ENCODE measurements at places on chromosomes 2 and 18.

DNA sequence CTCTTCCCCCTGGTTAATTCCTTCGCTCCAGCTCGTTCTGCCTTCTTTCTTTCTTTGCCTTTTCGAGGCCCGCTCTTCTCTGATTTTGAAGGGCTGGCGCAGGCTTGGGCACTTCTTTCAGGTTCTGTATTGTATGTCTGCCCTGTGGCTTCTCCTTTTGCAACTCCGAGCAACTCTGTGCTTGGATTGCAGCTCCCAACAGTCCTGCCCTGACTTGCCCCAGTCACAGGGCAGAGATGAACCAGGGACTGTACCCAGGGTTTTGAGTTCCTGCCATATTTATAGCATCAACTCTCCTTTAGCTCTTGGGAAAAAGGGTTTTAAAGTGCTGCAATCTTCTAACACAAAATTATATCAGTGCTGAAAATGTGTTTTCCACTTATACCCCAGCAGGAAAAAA lies 31.1 kb upstream of the CD8A start:
- DNase-seq = no peak

DNA sequence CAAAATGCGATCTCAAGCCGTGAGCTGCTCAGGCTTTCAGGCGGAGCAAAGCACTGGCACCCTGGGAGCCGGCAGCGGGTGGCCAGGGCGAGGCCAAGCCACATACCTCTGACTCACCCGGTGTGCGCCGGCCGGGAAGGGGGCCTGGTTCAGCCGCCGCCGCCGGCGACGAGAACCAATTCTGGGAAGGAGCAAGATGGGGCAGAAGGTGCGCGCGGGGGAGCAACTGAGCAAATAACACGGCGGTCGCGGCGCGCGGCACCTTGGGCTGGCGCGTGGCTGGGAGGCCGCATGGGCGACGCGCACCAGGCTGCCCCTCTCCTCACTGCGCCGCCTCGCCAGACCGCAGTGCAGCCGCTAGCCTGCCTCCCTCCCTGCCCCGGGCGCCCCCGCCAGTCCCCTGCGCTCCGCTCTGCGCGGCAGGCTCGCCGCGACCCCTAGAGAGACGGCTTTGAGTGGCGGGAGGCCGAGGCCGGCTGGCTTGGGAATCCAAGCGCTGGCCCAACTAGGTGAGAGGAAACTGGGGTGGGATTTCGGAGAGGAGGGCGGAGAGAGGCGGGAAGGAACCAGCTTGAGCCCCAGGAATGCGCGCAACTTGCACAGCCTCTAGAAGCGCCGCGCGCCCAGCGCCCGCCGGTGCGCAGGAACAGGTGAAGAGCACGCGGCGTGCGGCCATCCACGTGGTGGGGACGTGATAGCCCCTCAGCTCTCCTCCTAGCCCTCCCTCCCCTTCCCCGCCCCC lies 3.2 kb downstream of the NRP2 start:
- DNase-seq = no peak

GRCh38 chr2:59744436-59744835 lies 809.0 kb downstream of the BCL11A start:
- no peak for DNase-seq

DNA sequence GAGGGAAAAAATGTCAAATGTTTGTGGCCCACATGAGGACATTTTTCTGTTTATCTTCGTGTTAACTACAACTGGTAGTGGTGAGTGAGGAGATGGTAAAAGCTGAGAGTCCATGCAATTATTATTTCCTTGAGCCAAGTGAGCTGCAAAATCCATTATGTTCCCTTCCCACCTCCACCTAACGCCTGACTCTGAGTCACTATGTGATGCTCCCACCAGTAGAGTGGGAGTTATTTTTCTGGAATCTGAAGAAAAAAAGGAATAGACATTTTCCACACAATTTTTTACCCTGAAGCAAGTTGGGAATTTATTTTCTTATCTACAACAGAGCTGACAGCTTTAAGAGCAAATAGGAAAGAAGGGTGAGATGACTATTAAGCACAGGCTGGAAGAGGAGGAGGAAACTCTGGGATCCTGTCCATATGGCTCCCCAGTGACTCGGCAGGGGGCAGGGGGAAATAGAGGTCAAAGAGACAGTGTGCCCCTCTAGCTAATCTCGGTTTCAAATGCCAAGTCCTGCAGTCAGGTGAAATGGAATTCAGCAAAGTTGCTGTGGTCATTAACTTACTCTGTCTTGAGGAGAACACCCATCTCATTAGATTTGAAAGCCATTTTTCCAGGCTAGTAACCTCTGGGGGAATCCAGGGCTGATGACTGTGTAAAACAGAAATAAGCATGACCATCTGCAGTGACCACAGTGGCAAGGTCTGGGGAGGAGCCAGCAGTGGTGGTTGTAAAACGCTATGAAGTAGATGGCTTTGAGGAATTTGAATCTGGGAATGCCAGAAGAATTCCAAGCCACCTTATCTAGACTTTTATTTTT lies 463.9 kb downstream of the STK39 start:
- DNase-seq = peak; percentile 25

DNA sequence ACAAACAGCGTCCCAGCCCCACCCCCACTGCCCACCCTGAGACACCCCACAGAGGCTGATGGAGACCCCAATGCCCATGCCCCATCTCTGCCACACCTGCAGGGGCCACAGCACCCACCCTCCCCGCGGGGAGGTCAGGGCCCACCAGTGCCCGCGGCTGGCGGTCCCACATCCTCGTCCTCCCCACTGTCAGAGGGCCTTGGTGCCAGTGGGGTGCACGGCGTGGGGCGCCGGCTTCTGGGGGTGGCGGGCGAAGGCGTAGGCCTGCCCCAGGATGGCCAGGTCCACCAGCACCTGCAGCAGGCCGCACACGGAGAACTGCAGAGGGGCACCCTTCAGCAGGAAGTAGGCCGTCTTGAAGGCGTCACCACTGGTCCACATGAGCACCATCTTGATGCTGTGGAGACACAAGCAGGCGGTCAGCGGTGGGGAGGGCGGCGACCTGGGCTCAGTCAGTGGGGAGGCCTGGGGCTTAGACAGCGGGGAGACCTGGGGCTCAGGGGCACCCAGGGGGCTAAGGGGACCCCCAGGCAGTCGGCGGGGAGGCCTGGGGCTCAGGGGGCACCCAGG lies 47.6 kb downstream of the SLC66A2 start:
- DNase-seq = no peak

GRCh38 chr18:70194227-70194890 lies 11.1 kb downstream of the RTTN start:
- DNase-seq = no peak

- DNase-seq = no peak
Observed at GRCh38 chr2:8457092-8457481, 224.8 kb upstream of the ID2 start.

DNA sequence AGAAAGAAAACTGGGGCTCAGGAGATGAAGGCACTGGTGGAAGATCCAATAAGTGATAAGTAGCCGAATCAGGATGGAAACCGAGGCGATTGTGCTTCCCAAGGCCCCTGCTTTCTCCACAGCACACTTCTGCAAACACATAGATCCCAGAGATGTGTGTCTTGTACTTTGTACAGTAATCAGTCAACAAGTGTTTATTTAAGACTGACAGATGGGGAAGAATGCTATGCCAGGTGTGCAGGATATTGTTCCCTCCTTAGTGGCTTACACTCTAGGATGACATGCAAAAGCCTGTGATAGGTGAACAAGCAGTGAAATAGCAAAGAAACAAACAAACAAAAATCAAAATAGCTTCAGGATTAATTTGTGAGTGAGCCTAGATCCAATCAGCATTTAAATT lies 116.6 kb downstream of the ACTR3 start:
- DNase-seq = no peak

GRCh38 chr2:186130748-186131641 lies 355.1 kb upstream of the ZC3H15 start:
- no peak for DNase-seq

GRCh38 chr2:197149546-197149945 lies 161.0 kb downstream of the ANKRD44 start:
- no peak for DNase-seq

DNA sequence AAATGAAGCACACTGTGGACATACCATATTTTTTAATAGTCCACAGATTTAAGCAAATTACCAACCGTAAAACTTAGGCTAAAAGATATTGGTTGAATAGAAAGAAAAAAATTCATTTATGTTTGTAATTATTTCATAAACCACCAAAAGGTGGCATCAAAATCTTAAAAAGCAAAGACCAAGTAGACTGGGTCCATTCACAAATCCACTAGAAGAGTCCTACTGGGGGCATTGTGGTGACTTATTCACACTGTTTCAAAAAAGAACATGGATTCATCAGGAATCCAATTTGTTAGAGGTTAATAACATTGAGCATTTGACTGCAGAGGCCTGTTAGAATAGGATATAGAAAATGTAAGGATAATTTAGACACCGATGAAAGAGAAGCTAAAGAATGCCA lies 194.9 kb upstream of the KYNU start:
- no peak for DNase-seq

GRCh38 chr2:24117902-24118301 lies 5.2 kb downstream of the PFN4 start:
- no peak for DNase-seq

GRCh38 chr2:240419271-240419670 lies 16.2 kb upstream of the GPC1 start:
- DNase-seq = no peak

DNA sequence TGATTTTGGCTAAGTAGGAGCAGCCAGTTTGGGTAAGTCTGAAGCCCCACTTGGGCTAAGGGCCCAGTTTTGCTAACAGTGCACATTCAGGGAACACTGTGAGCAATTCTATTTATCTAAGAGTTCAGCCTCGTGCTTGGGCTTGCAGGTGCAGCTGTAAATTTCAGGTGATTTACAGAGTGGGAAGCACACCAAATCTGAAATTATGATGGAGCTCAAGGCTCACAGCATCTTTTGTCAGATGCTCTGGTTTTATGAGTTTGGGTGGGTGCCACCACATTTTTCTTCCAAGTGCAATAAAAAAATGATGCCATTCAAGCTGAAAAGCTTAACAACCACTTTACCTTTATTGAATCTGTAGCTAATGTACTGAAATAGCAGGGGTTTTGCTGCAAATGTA lies 671.2 kb downstream of the LRRTM4 start:
- DNase-seq = peak; percentile 98

DNA sequence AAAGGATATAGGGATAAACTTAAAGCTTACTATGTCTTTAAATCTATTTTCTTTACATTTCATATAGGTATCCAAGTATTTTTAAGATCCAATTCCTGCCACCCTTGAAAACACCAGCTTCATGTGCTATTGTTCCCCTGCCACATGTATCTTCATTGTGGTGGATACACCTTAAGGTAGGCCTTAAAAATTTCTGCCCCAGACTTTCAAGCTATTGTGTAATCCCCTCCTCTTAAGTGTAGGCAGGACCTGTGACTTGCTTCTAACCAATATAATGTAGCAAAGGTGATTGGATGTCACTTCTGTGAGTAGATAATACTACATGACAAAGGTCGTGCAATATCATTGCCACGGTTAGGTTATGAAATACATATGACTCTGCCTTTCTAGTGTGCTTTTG lies 119.5 kb downstream of the RAD51AP2 start:
- no peak for DNase-seq

DNA sequence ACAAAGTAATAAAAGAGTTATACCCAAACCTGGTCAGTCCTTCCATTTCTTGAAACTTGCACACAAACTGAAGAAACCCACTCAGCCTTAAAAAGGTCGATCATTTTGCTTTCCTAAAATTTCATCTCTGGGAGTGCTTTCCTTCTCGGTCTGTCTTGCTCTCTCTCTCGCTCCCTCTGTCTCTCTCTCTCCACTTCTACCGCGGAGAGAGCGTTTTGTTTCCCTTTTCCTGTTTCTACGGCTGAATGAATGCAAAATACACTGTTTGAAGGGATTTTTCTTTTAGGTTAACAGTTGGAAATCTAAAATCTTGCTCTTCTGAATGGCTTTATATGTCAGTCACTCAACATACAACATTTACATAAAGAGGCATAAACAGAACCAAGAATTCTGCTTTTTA lies 424.2 kb downstream of the TGIF1 start:
- DNase-seq = no peak

DNA sequence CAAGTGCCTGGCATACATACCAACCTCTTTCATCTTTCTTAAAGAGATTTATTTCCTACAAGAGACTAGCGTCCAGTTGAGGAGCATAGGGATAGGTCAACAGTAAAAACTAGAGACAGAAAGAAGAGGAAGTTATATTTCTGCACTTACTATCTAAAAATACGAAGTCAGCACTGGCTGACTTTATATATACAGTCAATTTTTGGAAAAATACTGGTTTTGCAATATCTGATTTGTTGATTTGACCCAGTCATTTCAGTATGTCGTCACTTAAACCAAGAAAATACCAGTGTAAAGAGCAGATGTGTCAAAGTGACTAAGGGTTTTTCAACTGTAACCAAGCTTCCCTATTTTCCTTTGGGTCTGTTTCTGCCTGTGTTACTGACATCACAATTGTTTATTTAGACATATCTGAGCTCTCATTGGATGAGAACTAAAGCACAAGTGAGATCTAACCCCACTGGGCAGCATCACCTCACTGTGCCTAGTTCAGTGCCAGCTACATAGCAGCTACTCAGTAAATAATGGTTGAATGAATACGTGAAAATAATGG lies 23.0 kb downstream of the CYTIP start:
- DNase-seq = no peak

GRCh38 chr18:9495465-9495864 lies 20.2 kb downstream of the RALBP1 start:
- no peak for DNase-seq

- no peak for DNase-seq
Observed at GRCh38 chr18:59870623-59871130, 29.1 kb upstream of the PMAIP1 start.

- DNase-seq = no peak
Observed at GRCh38 chr18:22044474-22045220, 124.7 kb upstream of the GATA6 start.

- no peak for DNase-seq
Observed at GRCh38 chr2:187369471-187369870, 78.6 kb downstream of the CALCRL start.

DNA sequence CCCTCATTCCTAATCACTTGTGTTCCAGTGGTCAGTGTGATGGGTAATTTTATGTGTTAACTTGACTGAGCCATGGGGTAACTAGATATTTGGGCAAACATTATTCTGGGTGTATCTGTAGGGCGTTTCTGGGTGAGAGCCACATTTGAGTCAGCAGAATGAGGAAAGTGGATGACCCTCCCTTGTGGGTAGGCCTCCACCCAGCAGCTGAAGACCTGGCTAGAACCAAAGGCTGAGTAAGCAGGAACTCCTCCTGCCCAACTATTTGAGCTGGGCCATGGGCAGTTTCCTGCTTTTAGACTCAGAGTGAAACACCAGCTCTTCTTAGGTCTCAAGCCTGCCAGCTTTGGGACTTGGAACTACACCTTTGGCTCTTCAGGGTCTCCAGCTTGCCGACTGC lies 141.8 kb downstream of the ACKR3 start:
- no peak for DNase-seq

DNA sequence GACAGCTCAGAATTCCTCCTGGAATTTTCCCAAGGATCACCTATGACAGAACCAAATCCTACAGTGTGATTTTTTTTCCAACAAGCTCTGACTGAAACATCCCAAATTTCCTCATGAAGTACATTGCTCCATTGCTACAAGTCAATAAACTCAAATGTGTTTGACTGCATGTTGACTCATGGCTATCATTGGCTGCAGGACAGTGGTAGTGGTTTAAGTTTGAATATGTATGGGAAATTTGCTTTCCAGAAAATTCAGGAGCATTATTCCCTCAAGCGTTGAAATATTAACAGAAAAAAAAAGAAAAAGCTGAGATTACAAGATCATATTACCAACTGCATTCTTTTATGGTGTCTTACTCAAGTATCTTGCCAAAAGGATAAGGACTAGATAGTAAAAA lies 402.8 kb upstream of the DSEL start:
- no peak for DNase-seq

All from DMS79 (cell line).